Cardiac fibroblast (primary cell): ENCODE measurements at places on chromosomes 7 and 10.
A peak's percentile ranks its signal among the peaks of the same experiment; 100 is the strongest.

GRCh38 chr10:124025660-124026588 lies 67.5 kb downstream of the CHST15 start:
- peak; percentile 19 for DNase-seq

- no peak for DNase-seq
Observed at GRCh38 chr10:87696922-87697745, 37.5 kb downstream of the PAPSS2 start.

DNA sequence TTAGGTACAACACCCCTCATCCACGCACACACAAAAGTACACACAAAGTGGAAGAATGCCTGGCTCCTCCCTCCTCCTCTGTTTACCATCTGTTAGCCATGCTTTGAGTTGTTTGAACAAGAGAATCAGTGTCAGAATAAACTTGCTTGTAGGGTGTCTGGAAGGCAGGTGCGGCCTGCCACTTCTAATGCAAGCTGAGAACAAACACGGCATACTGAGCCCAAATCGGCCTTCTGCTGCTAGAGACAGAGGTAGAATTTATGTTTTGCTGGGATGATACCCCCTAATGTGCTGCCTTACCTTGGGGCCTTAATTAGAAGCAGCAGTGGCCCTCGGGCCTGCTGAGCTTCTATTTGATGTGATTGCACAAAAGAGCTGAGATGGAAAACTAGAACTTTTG lies 24.9 kb upstream of the FAM180A start:
- no peak for DNase-seq

DNA sequence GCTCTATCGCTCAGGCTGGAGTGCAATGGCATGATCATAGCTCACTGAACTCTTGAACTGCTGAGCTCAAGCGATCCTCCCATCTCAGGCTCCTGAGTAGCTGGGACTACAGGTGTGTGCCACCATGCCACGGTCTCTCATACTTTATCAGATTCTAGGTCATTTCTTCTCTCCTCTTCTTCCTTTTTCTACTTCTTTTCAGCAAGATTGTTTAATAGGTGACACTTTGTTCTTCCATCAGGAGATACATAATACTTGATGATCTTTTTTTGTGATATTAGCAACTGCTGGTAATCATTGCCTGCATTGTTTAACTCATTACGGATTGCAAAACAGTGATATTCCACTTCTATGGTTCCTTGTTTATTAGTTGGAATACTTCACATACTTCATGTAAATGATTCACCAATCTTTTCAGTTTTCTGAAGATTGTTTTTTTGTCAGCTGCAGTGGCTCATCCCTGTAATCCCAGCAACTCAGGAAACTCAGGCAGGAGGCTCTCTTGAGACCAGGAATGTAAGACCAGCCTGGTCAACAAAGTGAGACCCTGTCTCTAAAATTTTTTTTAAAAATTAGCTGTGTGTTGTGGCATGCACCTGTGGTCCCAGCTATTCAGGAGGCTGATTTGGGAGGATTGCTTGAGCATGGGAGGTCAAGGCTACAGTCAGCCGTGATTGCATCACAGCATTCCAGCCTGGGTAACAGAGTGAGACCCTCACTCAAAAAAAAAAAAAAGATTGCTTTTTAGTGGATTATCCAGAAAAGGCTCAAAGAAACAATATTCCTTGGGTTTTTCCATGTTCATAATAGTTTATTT lies 36.2 kb upstream of the CHST3 start:
- DNase-seq: peak; percentile 31

GRCh38 chr7:54888067-54888733 lies 129.2 kb upstream of the SEC61G start:
- DNase-seq: no peak

- peak; percentile 66 for DNase-seq
Observed at GRCh38 chr10:4532976-4533375, 293.0 kb upstream of the AKR1E2 start.

DNA sequence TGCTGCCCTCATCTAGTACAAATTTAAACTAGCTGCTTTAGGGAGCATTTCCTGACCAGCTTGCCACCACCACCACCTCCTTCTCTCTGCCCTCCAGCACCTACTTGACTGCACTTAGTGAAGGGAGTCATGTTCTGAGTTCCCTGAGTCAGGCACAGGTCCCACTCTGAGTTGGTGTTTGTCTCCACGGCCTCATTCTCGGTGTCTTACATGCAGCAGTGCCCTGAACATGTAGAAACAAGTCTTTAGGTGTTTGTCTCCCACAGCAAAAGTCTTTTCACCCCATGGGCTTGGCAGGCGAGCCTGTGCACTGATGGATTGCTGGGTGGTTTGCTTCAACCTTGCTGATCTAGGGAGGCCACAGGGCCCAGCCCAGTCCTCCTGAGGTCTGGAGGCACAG lies 16.9 kb downstream of the TSPAN14 start:
- DNase-seq: no peak

DNA sequence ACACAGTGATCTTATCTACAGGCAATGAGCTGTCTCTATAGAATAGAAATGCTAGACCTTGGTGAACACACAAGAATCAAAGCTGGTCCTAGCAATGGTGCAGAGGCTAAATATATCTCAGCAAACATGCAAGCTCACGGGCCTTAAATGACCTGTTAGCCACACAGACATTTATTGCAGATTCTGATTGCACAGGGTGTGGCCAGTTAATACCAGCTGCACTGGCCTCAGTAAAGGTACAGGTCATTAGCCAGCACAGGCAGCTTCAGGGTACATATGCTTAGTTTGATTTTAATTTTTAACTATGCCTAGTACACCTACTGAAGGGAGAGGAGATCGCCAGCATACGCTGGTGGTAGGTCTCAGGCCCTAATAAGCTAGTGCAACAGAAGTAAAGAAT lies 265.4 kb upstream of the DGKB start:
- DNase-seq: no peak

DNA sequence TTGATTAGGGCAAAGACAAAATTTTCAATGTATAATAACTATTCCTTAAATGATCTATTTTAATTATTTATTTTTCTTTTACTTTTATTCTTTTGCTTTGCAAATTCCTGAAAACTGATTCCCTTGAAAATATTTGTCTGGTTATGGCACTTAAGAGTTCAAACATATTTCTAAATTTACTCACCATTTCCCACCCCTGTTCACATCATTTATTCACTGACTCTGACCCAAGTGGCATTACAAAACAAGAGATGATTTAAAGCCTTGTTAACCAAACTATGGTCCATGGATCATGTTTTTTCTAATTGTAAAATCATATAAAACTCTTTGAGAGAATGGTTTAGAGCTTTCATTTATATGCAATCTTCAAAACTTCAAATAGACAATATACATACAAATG lies 1256.1 kb upstream of the LRRN3 start:
- DNase-seq: no peak

DNA sequence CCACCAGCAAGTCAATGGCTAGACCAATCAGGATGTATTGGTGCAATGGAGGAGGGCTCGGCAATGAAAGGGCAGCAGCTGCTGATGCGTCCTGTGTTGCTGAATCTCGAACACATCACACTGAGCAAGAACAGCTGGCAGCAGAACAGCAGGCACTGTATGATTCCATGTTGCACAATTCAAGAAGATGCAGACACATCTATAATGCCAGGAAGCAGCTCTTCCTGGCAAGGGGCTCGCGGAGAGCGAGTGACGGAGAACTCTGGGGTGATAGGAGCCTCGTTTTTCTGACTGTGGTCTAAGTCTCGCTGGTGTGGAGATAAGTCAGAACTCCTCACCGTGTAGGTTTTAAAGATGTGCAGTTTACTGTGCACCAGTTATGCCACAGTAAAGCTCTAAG lies 24.8 kb upstream of the PFKP start:
- peak; percentile 33 for DNase-seq

DNA sequence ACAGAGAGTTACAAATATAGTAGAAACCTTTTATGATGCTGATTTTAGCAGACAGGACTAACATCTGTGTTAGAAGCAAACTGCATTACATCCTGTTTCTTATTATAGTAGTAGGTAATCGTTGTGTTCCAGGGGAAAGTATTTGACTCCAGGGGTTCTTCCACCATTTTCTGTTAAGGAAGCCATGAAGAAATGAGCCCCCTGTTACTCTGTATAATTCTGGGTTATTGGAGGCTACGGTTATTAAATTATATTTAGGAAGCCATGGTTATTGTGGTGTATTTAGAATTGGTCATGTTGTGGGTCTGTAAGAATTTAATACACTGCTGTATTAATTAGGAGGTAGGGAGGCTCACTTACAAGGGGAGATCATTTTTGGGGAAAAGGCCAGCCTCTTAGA lies 175.8 kb upstream of the AGK start:
- DNase-seq: no peak

DNA sequence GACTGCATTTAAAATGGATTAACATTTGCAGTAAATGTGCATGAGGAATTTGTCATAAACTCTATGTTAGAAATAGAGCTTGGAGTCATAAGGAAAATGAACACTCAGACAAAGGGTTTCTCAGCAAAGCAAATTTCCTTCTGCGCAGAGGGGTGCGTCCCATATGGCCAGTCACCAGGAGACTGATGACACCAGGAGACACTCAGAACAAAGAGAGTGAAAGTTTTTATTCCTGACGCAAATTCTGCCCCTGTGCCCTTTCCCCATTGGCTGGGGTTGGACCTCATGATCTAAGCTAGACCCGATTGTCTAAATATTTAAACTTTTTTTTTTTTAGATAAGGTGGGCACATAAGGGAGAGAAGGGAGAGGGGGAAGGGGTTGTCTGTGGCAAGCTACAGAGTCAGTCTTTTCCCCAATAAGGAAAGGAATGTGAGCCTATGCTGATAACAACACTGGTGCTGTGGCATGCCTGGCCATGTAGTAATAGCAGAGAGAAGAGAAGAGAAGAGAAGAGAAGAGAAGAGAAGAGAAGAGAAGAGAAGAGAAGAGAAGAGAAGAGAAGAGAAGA lies 202.0 kb downstream of the POM121L12 start:
- DNase-seq: peak; percentile 0

DNA sequence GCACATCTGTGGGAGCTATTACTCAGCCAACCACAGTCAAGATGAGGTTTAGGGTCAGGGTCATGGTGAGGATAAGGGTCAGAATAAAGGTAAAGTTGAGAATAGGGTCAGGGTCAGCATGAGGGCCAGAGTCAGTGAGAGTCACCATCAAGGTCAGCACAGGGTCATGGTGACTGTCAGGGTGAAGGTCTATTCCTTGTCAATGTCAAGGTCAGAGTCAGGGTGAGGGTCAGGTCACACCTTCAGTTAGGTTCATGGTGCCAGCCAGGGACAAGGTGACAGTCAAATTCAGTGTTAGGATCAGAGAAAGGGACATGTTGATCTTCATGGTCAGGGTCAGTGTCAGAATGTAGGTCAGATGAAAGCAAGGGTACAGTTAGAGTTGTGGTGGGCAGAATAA lies 14.1 kb downstream of the MRPS24 start:
- DNase-seq: no peak

GRCh38 chr10:44965104-44965503 lies 5.5 kb downstream of the RASSF4 start:
- no peak for DNase-seq

DNA sequence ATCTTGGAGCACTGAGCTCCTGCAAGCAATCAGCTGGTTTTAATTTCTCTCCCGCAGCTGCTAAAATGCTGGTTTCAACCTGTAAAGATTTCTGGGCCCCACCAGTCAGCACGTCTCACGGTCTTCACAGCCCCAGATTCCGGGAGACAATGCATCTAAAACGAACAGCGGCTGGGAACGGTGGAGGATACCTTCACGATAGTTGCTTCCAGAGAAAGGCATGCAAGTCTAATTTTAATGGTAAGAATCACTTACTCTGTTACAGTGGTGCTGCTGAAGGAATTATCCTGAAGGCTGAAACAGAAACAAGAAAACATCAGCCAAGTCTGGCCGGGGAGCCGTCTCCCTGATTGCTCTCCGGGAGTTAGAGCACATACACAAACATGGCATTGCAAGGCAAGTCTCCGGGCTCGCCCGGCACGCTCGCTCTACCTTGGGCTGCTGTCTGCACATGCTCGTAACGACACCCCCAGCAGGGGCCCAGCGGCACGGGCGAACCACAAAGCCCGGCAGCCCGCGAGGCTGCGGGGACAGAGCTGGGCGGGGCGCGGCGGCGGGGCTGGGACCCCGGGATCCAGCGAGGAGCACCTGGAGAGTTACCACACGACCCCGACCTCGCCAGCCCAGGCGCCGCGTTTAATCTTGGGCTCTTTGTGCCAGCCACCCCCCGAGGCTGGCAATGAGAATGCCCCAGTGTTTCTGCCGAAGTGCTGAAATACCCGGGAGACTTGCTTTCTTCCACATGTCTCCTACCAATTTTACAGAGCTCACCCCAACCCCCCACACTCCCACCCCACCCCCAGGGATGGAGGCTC lies at the start of gene FAM13C:
Gene FAM13C (minus strand): TSS at position 406 of the 815 bp plus-strand sequence. CDS start 89 bp downstream, at position 317.
- DNase-seq: peak; percentile 54

GRCh38 chr10:968546-969199 lies 19.6 kb upstream of the GTPBP4 start:
- peak; percentile 15 for DNase-seq

DNA sequence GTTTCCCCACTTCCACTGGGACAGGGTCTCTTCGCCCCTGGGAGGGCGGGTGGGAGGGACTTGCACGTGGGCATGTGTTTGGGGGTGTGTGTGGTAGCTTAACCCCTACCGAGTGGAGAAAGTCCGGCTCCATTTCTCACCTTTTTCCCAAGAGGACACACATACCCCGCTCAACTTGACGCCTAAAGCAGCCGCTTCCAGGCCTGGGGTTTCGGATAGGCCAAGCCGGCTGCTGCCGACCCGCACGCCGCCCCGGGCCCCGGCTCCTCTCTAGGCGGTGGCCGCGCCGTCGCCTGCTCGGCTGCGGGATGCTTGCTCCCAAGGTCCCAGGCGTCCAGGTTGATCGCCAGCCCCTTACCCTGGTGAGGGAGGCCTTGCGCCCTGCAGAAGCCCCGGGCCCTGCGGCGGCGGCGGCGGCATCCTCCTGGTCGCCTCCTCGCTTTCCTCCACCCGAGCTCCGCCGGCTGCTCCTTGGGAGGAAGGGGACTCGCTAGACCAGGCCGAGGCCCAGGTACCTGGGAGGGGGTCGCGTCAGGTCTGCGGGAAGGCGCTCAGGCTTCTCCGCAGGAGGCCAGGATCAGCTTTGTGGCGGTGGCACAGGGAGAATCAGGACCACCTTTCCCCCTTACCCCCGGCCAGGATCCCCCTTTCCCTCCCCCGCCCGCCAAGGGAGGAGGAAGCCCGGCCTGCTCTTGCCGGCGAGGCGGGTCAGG lies 3.2 kb upstream of the GATA3 start:
- DNase-seq: no peak

GRCh38 chr7:270351-270983 lies 19.5 kb upstream of the FOXL3 start:
- no peak for DNase-seq

DNA sequence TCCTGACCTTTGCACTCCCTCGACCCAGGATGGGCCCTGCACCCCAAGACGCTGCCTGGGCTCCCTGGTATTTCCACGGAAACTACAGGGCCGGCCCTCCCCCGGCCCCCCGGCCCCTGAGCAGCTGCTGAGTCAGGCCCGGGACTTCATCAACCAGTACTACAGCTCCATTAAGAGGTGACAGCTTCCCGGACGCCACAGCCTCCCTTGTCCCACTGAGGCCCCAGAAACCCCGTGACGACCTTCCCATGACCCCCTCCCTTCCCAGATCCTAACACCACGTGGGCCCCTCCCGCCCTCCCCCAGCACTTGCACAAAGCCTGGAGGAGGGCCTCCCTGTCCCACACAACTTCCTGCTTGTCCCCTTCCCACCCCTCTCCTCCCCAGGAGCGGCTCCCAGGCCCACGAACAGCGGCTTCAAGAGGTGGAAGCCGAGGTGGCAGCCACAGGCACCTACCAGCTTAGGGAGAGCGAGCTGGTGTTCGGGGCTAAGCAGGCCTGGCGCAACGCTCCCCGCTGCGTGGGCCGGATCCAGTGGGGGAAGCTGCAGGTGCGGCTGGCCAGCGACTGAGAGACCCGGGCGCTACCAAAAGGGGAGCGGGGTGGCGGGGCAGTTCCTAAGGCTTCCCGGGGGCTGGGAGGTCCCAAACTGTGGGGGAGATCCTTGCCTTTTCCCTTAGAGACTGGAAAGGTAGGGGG lies 5.7 kb downstream of the NOS3 start:
- no peak for DNase-seq
